ENCODE measurements at places on chromosomes 1 and 21.

- no peak for DNase-seq
Measured at GRCh38 chr1:150414592-150414991, 50.6 kb downstream of the RPRD2 start.

GRCh38 chr1:119787776-119788175 is 19.1 kb upstream of the HMGCS2 start:
- peak; percentile 57 for DNase-seq

- no peak for DNase-seq
Measured at GRCh38 chr1:60662486-60663044, 419.8 kb upstream of the NFIA start.

DNA sequence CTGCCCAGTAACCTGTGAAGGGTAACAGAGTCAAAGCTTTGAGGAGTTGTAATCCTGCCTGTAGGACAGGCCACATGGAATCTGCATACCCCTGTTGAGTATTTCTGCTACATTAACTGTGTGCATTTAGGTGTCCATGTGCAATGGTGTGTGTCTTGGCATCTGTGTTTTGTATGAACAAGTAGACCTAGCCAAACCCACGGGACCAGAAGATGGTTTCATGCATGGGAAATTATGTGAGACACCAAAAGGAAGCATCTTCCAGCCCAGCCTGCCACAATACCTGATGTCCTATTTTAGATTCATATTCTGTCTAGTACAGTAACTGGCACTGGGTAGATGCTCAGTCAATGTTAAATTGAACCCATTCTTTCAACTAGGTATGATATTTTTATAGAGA is 70.8 kb upstream of the KCND3 start:
- DNase-seq, result no peak

DNA sequence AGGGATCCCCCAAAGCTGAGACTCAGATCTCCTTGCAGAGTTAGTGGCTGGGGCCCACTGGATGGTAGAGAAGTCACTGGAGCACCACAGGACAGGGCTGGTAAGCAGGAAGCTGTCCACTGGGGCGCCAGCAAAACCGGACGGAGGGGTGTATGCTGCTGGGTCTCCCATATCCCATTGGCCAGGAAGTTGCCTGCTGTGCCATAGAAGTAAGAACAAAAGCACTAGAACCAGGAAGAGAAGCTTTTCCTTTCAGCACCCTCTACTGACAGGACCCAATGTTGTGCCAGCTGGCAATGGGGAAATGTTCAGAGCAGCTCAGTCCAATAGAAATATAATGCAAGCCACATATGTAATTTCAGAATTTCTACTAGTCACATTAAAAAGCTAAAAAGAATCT is 146.6 kb downstream of the SPATA46 start:
- no peak for DNase-seq

DNA sequence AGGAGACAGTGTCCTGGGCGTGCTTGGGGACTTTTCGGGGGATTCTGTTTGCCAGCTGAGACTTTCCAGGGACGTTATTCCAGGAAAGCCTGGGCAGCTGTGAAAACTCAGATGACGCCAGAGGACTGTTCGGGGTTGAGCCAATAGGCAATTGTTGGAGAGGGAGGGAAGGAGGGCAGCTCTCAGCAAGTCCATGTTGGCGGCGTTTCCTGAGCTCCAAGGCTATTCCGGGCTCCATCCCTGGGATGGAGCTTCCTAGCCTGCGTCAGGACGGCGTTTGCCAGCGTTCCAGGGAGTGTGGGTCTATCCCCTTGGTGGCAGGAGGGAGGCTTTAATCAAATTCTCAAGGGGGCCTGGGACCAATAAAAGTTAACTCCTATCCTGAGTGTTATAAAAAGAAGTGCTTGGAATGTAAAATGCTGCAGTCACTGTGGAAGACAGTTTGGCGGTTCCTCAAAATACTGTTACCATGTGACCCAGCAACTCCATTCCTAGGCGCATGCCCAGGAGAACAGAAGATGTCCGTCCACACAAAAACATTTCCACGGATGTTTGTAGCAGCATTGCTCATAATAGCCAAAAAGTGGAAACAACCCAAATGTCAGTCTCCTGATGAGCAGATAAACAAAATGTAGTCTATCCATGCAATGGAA is 15.2 kb downstream of the SLC27A3 start:
- peak; percentile 64 for DNase-seq

DNA sequence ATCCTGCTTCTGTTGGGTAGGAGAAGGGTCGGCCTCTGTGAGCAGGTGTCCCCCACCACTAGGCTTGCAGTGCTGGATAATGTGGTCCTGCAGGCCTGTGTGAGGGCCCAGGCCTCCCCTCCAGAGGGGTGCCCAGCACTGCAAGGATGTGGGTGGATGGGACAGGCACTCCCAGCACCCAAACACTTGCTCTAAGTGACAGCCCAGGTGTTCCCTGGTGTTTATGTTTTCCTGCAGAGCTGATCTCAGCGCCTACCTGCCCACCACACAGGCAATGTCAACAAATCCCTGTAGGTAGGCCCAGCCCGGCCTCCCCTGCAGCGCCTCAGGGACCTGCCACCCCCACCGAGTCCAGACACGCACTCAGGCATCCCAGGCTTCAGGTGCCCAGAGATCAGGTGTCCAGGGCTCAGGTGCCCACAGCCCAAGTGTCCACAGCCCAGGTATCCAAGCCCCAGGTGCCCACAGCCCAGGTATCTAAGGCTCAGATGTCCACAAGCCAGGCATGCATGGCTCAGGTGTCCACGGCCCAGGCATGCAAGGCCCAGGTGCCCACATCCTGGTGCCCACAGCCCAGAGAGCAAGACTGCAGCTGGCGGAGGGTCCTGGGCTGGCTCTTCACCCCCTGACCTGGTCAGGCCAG is 59.2 kb downstream of the WNT9A start:
- no peak for DNase-seq

DNA sequence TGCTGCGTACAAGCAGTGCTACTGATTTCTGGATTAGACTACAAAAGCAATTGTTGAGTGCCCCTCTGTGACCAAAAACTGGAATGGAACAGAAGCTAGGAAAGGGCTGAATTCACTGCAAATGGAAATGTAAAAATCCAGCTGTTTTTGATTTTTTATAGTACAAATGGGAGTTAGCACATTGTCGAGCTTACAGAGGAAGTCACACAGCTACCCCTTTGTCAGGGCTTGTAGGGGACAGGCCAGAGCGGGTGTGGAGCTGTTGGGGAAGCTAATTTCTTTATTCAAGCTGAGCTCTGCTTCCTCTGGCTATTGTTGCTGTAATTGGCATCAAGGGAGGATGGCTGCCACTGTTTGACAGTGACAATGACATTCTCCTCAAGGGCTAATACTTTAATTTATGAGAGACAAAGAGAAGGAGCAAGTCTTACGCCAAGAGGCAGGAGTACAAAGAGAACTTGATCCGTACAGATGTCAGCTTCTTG is 96.1 kb downstream of the SLC35F3 start:
- no peak for DNase-seq

DNA sequence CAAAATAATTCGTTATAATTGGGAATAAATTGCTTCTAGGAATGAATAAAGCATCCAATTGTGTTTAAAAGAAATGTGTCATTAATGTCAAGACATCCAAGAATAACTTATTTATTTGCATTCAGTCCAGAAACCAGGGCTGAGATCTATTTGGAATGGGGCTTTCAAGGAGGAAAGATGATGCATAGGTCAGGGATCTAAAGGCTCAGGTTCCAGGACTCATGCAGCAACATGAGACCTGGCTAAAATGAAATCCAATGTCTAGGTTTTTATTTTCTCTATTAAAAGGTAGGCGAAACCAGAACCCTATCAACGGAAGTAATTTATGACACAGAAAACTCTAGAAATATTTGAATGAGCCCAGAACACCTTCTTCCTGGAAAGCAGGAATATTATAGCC is 376.8 kb downstream of the SEC16B start:
- DNase-seq, result no peak

Measured in adipocyte (in vitro differentiated cells).